ENCODE measurements at places on chromosomes 6 and 20. TPM values are rescaled to one million over a fixed set of nuclear protein-coding genes. Genes with fewer than 3 reads are reported as not detected.

DNA sequence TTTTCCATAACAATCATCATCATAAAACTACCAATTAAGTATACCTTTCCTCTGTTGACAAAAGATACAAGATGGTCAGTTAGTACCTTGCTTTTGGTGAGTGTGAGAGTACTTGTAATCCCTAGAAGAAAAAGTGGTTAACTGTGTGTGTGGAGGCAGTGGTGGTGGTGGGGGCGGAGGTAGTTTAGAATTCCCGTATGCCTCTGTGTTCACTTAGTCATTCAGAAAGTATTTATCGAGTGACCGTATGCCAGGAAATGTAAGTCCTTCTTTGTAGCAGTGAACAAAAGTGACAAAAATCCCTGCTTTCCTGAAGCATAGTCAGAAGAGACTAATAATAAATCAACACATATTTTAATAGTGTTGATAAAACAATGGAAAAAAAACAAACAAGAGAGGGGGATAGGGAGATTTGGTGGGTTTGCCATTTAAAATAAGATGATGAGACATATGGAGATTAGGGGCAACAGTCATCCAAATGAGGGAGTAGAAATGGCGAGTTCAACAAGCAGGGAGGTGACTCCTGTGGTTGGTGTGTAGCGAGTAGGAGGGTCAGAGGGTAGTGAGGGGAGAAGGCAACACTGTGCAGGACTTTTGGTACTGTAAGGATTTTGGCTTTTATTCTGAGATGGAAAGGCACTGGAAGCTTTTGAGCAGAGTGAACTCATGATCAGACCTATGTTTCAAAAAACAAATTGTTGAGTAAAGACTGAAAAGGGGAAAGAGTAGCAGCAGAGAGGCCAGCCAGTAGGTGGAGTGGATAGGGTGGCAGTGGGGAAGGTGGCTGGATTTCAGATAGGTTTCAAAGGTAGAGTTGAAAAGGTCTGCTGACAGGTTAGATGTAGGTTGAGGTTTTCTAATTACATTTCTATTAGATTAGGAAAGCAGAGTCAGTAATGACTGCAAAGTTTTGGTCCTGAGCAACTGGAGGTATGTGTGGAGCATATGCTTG lies 40.3 kb upstream of the SIM1 start:
- peak; percentile 75 for DNase-seq

DNA sequence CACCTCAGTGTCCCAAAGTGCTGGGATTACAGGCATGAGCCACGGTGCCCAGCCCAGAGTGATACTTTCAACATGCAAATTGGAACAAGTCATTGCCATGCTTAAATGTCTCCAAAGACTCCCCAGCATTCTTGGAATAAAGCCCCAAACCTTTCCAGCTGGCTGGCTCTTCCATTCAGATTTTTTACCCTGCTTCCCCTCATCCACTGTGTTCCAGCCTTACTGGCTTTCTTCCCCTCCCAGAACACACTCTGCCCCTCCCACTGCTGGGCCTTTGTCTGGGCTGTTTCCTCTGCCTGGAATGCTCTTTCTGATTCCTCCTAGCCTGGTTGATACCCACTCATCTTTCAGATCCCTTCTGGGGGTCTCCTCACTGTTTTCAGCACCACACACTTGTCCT lies 40.1 kb upstream of the NNAT start:
- DNase-seq: no peak

GNAS-AS1 gene
- not detected for total RNA-seq

- no peak for DNase-seq
Measured at GRCh38 chr6:29954272-29954671, 11.9 kb downstream of the HLA-A start.

Measured in myocyte (in vitro differentiated cells).